Daoy (cell line): ENCODE measurements at places on chromosomes 12 and 14.

DNA sequence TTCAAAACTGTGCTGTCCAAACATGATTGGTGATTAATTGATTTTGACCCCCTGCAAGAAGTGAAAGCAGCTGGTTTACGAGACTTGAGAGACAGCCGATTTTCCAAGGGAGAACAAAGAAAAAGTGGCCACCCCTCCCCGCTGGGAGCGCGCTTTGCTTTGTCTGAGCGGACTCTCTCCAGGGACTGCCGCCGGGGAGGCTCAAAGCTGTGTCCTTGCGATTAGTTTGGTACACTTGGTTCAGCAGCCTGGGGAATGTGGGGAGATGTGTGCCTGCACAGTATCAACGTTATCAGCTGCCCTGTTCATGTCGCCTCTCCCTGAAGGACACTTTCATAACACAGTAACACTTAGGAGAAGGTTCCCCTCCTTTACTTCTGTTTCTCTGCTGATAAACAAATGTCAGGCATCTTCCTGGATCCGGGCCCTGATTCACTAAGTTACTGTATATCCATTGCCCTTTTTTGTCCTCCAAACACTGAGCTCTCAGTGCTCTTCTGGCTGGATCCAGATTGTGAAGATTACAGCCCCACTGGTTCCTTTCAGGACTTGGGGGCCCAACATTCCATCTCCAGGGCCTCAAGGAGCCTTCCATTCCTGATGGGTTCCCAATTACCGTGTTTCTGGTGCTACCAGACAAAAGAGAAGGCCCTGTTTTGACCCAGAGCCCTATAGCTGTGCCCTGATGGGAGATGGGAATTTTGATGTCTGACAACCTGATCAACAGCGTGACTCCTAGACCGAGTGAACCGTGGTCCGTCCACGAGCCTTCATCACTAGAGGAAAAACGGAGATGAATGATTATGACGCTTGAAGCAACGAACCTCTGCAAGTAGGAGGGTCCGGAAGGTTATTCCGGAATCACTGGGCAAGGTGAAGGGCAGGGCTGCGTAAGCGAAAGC, 31.7 kb upstream of the TUBA1C start:
- peak; percentile 56 for DNase-seq

DNA sequence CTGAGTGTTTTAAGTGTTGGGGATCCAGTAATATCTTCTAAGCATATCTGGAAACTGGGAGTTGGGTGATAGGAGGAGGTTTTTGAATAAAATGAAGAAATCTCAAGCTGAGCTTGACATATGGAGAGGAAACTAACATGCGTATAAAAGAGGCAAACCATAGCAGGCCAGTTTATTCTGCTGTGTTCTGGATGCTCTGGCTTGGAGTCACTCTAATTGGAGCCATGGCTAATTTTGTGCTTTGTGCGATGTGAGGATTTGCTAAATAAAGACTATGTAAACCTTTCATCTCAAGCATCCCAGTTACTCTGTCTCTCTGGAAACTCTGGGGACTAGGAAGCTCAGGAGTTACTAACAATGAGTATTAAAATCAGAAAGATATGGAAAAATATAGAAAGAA, 66.5 kb downstream of the ATF7IP start:
- no peak for DNase-seq

- peak; percentile 38 for DNase-seq
Observed at GRCh38 chr12:3964439-3964838, 91.2 kb upstream of the PARP11 start.

- DNase-seq = no peak
Observed at GRCh38 chr14:21136024-21136423, 19.8 kb downstream of the OR5AU1 start.

DNA sequence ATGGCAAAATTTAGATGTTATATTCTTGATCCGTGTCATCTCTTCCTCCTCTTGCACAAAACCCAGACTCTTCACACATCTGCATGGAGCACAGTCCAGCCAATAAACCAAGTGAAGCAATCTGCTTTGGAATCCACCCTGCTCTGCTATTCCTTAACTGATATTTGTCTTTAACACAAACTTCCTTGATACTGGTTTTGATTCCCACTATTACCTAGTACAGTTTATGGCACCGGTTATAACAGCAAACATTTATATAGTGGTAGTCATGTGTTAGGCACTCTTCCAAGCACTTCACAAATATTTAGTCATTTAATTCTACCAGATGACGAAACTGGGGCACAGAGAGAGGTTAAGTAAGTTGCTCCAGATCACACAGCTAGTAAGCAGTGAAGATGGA, 12.5 kb downstream of the STYK1 start:
- no peak for DNase-seq

GRCh38 chr14:100645196-100645981, 58.2 kb upstream of the BEGAIN start:
- peak; percentile 95 for DNase-seq

- DNase-seq = no peak
Observed at GRCh38 chr14:93688239-93688666, 100.0 kb downstream of the PRIMA1 start.

DNA sequence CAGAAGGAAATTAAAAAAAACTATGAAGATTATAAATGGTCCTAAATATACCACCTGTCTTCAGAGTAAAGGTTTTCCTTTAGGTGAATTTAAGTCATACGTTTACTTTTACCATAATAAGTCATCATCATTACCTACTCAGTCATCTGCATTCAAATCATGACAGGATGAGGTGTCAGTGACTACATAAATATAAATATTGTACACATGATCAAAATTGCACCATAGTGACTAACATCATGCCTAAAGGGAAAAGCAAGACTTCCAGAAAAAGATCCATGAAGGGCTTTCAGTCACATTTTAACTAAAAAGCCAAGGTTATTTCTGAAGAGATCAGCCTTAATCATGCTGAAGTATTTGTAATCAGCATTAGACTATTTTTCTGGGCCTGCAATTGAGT, 759.9 kb upstream of the FLRT2 start:
- DNase-seq = no peak

DNA sequence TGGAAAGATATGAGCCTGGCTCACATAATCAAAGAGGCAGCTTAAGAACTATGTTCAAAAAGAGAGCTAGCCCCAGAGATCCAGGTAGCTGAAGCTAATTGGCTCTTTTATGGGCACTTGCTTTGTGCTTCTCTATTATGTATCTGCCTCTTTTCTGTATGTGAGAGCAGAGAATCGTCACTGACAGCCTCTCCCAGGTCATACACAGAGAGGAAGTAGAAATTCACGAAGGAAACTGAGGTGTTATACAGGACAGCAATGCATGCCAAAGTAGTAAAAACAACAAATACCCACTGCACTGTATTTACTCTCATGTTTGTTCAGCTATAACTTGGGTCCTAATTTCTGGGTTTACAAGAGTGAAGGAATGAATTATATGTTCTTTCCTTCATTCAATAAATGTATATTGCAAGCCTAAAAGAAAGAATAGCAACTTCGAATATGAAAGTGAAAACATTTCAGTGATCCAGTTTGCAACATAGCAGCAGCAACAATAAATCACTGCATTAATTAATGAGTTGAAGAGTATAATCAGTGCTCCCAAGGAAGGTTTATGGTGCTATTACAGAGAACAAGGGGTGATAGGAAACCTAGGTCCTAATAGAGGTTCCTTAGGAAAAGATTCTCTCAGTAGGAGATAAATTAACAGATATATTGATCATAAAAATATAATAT, 47.1 kb upstream of the ATXN7L3B start:
- DNase-seq = no peak

GRCh38 chr12:118190266-118190665, 54.3 kb downstream of the PEBP1 start:
- DNase-seq = peak; percentile 18

GRCh38 chr14:92561906-92562479, 48.4 kb downstream of the RIN3 start:
- no peak for DNase-seq

DNA sequence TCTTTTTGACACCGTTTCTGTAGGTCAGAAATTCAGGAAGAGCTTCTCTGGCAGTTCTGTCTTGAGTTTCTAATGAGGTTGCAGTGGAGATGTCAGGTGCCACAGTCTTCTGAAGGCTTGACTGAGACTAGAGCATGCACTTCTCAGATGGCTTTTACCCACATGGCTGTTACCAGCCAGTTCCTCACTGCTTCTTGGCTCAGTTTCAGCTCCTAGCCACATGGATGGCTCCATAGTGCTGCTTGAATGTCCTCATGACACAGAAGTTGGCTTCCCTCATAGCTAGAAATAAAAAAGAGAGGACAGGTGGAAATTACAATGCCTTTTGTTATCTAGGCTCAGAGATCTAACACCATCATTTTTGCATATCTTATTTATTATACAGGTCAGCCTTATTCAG, 38.1 kb upstream of the SLC2A13 start:
- no peak for DNase-seq

DNA sequence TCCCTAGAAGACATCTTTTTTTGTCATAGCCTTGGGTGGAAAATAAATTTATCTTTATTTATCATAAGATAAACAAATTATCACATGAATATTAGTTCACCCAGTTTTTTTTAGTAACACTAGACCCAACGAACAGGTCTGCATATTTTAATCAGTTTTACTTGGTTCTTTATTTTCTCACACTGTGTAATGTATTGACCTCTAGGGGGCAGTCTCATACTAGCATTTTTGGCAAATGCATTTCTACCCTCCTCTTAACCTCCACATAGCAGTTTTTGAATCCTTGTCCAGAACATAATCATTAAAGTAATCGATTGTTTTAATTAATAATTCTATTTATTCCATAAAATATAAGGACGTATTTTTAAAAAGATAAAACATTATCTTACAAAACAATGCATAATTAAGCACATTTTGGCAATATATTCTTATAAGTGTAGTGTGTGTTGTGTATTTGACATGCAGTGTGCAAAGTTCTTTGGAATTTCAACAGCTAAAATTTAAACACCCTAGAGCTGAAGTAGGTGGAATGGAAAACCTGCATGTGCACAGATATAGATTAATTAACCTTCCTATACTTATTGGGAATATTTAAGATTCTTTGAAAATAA, 31.6 kb upstream of the PTPRQ start:
- DNase-seq = peak; percentile 39

DNA sequence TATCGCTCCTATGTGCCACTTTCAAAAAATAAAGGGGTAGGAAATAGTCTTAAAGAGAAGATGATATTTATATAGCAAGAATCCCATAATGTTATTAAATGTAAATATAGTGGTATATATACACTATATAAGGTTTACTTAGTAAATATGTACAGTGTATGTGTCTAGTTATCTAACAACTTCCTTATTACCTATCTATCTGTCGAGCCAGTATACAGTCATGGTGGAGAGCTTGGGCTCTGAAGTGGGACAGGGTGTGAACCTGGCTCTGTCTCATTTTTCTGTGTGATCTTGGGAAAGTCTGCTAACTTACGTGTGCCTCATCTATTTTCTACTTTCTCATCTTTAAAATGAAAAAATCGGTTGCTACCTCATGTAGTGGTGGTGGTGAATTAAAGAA, 62.8 kb upstream of the SINHCAF start:
- DNase-seq = no peak

DNA sequence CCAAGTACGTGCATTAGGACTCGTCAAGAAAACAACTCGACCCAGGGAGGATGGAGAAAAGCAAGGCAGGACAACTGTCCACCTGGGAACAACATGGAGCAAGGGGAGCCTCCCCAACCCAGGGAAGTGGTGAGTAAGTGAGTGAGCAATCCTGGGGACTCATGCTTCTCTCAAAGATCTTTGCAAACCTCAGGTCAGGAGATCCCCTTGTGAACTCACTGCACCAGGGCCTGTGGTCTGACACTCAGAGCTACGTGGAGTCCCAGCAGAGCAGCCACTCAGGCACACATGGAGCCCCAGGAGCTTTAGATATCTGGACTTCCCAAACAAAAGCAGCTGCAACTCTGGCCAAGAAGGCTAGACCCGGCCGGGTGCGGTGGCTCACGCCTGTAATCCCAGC, 12.2 kb upstream of the OR5AU1 start:
- DNase-seq = peak; percentile 78

DNA sequence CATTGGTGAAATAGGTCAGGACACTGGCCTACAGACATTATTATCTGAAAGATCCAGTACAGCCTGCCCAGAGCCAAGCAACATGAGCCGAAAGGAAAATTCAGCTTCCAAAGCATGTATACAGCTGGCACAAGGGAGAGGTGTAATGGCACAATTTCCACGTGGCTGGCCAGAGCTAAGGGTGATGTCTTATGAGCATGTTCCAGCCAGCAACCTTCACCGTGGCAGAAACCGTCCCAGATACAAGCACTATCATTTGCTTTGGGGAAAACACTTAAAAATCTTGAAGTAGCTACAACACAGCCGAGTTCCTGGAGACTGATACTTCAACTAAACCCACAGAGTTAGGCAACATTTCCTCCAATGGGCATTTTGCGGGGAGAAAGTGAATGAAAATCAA, 44.5 kb downstream of the CORO1C start:
- DNase-seq = no peak

DNA sequence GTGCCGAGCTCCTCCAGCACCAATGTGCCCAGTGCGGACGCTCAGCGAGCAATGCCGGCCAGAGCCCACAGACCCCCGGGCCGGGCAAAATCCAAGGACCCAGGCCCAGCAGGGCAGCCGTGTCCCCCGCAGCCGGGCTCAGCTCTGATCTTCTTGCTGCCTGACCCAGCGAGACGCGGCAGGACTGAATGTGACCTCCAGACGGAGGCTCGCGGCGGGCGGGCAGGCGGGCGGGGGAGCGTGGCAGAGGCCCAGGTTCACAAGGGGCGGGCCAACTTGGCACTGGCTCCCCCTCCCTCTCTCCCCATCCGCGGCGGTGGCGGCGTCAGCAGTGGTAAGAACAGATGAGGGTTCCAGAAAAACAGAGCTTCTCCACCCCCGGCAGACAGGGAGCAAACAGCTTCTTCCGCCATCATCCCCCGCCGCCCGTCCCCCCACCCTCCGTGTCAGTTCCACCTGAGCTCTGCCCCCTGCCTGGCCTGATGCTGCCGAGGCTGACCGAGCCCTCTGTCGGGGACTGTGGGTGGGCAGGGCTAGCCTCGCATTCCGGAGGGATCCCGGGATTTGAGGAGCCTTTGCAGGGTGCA, 94.3 kb downstream of the RFLNA start:
- DNase-seq = peak; percentile 95

- DNase-seq = no peak
Observed at GRCh38 chr12:96302687-96303310, 97.4 kb downstream of the CDK17 start.

GRCh38 chr14:105479431-105480158, 5.0 kb downstream of the CRIP2 start:
- no peak for DNase-seq

DNA sequence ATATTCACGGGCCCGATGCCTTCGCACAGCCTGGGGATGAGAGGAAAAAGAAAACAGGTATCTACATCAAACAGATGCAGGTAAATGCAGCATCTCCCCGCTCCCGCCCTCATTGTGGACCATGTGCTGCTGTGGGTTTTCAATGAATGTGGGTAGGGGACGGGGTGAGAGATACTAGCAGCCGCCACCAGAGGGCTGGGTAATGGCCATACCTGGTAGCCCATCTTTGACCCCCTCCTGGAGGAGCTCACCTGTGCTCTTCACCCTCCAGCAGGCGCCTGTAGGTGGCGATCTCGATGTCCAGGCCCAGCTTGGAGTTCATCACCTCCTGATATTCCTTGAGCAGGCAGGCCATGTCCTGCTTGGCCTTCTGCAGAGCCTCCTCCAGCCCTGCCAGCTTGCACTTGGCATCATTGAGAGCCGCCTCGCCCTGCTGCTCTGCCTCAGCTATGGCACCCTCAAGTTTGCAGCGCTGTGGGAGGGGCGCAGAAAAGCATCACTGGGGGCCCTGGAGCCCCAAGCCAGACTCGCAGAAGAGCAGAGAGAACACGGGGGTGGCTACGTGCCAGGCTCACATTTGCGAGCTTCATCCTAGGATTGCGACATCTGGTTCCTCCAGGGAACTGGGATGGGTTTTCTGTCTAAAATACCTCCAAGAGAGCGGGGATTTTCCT, 10.2 kb downstream of the KRT82 start:
- DNase-seq = no peak

GRCh38 chr12:132874175-132874574, 13.2 kb downstream of the CHFR start:
- no peak for DNase-seq
